Lung (tissue), 17 donors: ENCODE measurements at places on chromosomes 16 and 17. TPM values are rescaled to one million over a fixed set of nuclear protein-coding genes. Genes with fewer than 3 reads are reported as not detected.

The KRT28 gene
- total RNA-seq: not detected

- no peak for DNase-seq
- H3K36me3 ChIP-seq: peaks cover 5% of the 10 kb centered on the region
- peak overlapping the region; percentile 90 for H3K27ac ChIP-seq
- no peaks in the 10 kb centered on the region for H3K27me3 ChIP-seq
Observed at GRCh38 chr17:4939546-4939795, 375 bp downstream of the SLC25A11 start.

DNA sequence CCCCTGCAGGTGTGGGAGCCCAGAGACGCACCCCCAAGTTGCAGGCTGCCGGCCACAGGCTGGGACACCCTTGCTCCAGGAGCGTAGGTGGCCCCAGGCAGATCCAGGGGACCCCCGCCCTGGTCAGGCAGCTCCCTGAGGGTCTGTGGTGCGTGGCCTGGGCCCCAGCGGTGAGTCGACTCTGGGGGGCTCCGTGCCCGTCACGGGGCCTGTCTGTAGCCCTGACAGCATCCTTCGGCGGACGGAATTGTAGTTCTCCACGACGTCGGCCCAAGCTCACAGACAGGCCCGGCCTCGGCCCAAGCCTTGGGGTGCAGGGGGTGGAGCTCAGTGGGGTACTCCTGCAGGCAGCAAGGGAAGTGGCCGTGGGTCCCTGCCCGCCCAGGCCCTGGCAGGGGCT, 82.9 kb downstream of the LMF1 start:
- H3K4me1 ChIP-seq: peaks cover 8% of the 10 kb centered on the region
- no peak for DNase-seq
- H3K4me3 ChIP-seq: no peak overlapping the region
- H3K27me3 ChIP-seq: no peaks in the 10 kb centered on the region

DNA sequence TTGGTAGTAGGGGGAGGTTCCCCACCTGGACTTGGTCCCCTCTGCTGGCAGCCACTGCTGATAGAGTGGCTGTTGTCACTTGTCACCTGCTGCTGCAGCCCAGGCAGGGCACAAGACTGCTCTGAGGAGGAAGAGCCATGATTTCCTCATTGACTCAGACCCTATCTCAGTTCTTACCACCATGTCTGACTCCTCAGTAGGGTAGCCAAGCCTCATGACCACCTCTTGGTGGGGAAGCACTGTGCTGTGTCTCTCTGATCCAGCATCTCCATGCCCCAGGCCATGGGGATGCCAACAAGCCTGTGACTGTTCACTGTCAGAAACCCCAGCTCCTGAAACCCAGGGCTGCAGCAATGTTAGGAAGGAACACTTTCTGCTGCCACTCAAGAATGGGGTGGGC, 173.0 kb downstream of the WSCD1 start:
- no peaks in the 10 kb centered on the region for H3K36me3 ChIP-seq
- no peak overlapping the region for H3K4me3 ChIP-seq
- DNase-seq: no peak
- H3K27ac ChIP-seq: no peak overlapping the region
- no peaks in the 10 kb centered on the region for H3K4me1 ChIP-seq

- H3K27ac ChIP-seq: no peak overlapping the region
- DNase-seq: no peak
- H3K36me3 ChIP-seq: peaks cover 16% of the 10 kb centered on the region
- H3K4me1 ChIP-seq: no peaks in the 10 kb centered on the region
Observed at GRCh38 chr17:44394833-44395232, 5.4 kb upstream of the ITGA2B start.

The ZDHHC7 gene
- total RNA-seq: 61.1 TPM

GRCh38 chr17:12922120-12922519, 95.7 kb downstream of the ELAC2 start:
- H3K27ac ChIP-seq: no peak overlapping the region
- no peaks in the 10 kb centered on the region for H3K36me3 ChIP-seq
- no peaks in the 10 kb centered on the region for H3K27me3 ChIP-seq
- no peak overlapping the region for H3K4me3 ChIP-seq
